T-helper 2 cell treated with Interferon-gamma antibody and Interleukin-4, amounts not matched to agents 100 ng/mL and 5 ng/mL, for 36 hours (primary cell): ENCODE measurements at places on chromosomes 5 and 9. TPM values are rescaled to one million over a fixed set of nuclear protein-coding genes. Genes with fewer than 3 reads are reported as not detected.

The HSPB3 gene
- total RNA-seq = not detected in 2 replicates

The CNTLN gene
- total RNA-seq = 1.7 and 1.8 TPM in 2 replicates

The MZB1 gene
- 61.8 and 65.3 TPM in 2 replicates for total RNA-seq

The WNK2 gene
- total RNA-seq = 0.14 and 0.16 TPM in 2 replicates

The GRM6 gene
- not detected in 2 replicates for total RNA-seq

The GPR150 gene
- 0.30 and 0.48 TPM in 2 replicates for total RNA-seq

The MARCOL gene
- not detected in 2 replicates for total RNA-seq

The GALNT12 gene
- 3.7 and 4.0 TPM in 2 replicates for total RNA-seq

The CORO2A gene
- total RNA-seq = 3.2 TPM in 2 replicates

The GKAP1 gene
- total RNA-seq = 3.5 and 3.8 TPM in 2 replicates

The CDH12 gene
- total RNA-seq = not detected in 2 replicates

The PCDHB10 gene
- total RNA-seq = not detected in 2 replicates

The SLC6A7 gene
- not detected in 2 replicates for total RNA-seq

The C1QTNF3 gene
- total RNA-seq = 4.5 TPM in 2 replicates

The SLC45A2 gene
- 0.14 and 0.23 TPM in 2 replicates for total RNA-seq

The MEIKIN gene
- not detected in 2 replicates for total RNA-seq

The STK32A gene
- total RNA-seq = not detected in 2 replicates

The THBS4 gene
- total RNA-seq = 0.61 and 0.68 TPM in 2 replicates

The SPINK1 gene
- total RNA-seq = not detected in 2 replicates

The SPATA31E1 gene
- total RNA-seq = not detected in 2 replicates

The CCNO gene
- total RNA-seq = not detected in 2 replicates

The NUTM2F gene
- not detected in 2 replicates for total RNA-seq

The GHR gene
- not detected in 2 replicates for total RNA-seq

The CSNK1G3 gene
- total RNA-seq = 24.1 and 25.3 TPM in 2 replicates

The BAAT gene
- total RNA-seq = not detected in 2 replicates

The SHOC1 gene
- total RNA-seq = not detected in 2 replicates

The AHRR gene
- total RNA-seq = 39.4 and 42.2 TPM in 2 replicates

The SLC34A3 gene
- not detected in 2 replicates for total RNA-seq

The BTNL8 gene
- not detected in 2 replicates for total RNA-seq

The TLE1 gene
- 0.11 and 0.34 TPM in 2 replicates for total RNA-seq

The PCDHGA4 gene
- 0.43 and 0.45 TPM in 2 replicates for total RNA-seq

The SLC25A48 gene
- total RNA-seq = not detected in 2 replicates

The PCDHB15 gene
- total RNA-seq = not detected in 2 replicates

The DOCK8 gene
- total RNA-seq = 274 and 280 TPM in 2 replicates

The PCDHGA3 gene
- total RNA-seq = 0.23 and 0.34 TPM in 2 replicates

The PTGS1 gene
- 0.43 and 0.45 TPM in 2 replicates for total RNA-seq

The BRD8 gene
- 54.6 and 62.0 TPM in 2 replicates for total RNA-seq

The CDH10 gene
- total RNA-seq = not detected in 2 replicates

The ARID3C gene
- 0.14 TPM in 2 replicates for total RNA-seq

The AMBP gene
- not detected in 2 replicates for total RNA-seq

The QRFP gene
- total RNA-seq = not detected in 2 replicates

The ANGPTL2 gene
- not detected in 2 replicates for total RNA-seq

The NTNG2 gene
- 4.5 and 5.2 TPM in 2 replicates for total RNA-seq

The AFAP1L1 gene
- total RNA-seq = not detected in 2 replicates

The CTXN3 gene
- total RNA-seq = not detected in 2 replicates

The EXD3 gene
- total RNA-seq = 8.2 and 9.6 TPM in 2 replicates

The RLN2 gene
- total RNA-seq = 1.4 and 1.8 TPM in 2 replicates

The MORN5 gene
- not detected in 2 replicates for total RNA-seq

The FAM151B gene
- 0.30 and 1.0 TPM in 2 replicates for total RNA-seq

The OTP gene
- total RNA-seq = not detected in 2 replicates

The MEGF10 gene
- total RNA-seq = not detected in 2 replicates

The TNFSF15 gene
- 0.64 and 0.73 TPM in 2 replicates for total RNA-seq

The BTNL3 gene
- total RNA-seq = not detected in 2 replicates

The GPBP1 gene
- total RNA-seq = 79.7 and 90.0 TPM in 2 replicates

The ZNF354C gene
- total RNA-seq = 3.7 TPM in 2 replicates

The SH3RF2 gene
- 0.14 and 0.45 TPM in 2 replicates for total RNA-seq
